Activated T-cell treated with anti-CD3 and anti-CD28 coated beads, Interleukin-2, amount 50 U/mL, for 72 hours (primary cell): ENCODE measurements at places on chromosomes 7 and 10. TPM values are rescaled to one million over a fixed set of nuclear protein-coding genes. Genes with fewer than 3 reads are reported as not detected.

Gene AP4M1
- total RNA-seq: 9.3 TPM

DNA sequence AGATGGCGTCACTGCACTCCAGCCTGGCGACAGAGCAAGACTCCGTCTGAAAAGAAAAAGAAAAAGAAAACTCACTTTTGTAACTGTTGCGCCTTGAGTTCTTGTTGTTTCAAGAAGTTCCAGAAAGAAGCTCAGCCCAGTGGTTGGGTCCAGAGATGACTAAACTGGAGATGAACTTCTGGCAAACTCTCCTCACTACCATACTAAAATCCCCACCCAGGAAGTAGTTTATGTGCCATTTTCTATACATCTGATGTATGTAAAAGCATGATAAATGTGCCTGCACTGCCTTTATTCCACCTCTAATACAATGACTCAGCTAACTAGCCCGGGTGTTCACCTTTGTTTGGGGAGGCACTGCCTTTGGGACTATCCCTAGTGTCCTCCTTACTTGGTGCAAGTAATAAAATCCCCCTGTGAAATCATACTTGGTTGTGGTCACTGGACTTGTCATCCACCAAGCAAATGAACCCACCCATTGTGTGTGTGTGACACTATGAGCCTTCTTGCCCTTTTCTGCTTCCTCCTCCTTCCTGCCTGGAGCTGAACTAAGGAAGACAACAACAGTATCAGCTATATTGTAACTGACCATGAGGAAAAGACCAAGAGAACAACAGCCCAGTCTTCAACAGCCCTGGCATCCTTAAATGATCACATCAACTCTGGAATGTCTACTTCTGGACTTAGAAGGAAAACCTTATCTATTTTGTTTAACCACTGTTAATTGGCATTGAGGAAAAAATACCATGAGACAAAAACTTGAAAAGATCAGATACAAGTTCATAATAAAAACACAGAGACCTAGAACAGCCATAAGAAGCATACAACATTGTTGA, 33.6 kb downstream of the JMJD1C start:
- no peak for DNase-seq

Gene KIAA1217
- total RNA-seq: 0.84 TPM

GRCh38 chr7:80057488-80057887, 77.1 kb upstream of the GNAI1 start:
- DNase-seq: no peak

GRCh38 chr10:54284526-54285193, 516.4 kb downstream of the PCDH15 start:
- no peak for DNase-seq

Gene PI4K2A
- total RNA-seq: 16.6 TPM

DNA sequence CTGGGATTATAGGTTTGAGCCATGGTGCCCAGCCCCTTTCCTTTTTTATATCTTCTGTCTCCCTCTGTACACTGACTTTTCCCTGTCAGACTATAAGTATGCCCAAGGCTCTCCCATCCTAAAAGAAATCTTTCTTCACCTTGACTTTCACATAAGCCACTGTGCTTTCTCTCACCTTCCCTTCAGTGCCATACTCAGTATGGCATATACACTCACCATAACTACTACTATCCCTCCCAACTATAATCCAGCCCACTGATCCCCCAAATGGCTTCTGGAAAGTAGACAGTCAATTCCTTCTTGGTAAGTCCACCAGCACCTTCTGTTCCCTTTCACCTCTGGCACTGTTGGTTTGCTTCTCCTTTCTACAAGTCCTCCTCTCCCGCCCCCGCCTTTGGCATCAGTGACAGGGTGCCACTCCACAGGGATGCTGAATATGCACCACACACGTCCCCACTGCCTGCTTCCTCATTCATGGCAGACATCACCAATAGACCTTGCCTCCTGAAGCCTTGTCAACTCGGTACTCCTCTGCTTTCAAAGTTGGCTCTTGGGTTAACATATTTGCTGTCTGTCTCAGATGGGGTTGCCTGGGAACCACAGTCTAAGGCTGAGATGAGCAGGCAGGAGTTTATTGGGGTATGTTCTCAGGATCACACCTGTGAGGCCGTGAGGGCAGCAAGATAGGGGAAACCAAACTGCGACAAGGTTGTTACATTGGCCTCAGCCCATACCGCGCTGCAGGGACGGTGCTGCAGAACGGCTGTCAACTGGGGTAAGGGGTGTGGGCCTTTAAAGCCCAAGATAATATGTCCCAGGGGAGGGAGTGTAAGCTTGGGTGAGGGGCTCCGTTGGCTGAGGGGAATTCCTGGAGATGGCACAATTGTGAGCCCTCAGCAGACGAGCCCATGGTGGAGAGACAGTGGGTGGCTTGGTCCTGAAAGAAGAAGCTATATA, 7.2 kb upstream of the PSAP start:
- DNase-seq: no peak

Gene CCAR1
- total RNA-seq: 111 TPM

DNA sequence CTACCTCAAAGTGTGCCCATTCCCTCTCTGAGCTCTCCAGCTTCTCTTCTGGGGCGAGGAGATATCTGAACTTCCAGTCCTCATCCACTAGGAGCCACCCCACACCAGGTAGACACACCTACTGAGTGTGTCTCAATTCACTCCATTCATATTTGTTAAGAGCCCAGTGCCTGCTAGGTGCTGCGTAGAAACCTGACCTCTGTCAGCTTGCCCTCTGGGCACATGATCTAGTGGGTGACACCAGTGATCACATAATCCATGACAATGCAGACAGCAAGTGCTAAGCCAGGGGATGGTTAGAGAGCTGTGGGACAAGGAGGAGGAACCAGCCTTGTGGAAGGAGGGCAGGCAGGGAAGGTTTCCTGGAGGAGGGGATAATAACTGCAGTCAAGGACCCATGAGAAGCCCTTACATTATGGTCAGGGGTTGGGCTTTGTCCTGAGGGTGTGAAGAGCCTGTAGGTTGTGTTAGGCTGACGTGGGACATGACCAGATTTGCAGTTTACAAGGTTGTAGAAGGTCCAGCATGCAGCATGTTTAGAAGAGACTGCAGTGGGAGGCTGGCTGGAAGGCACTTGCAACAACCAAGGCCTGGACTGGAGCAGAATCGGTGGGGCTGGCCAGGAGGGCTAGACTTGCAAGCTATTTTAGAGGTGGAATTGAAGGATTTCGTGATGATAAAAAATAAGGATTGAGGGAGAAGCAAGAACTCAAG, 81.8 kb downstream of the COL13A1 start:
- no peak for DNase-seq
